ENCODE measurements at places on chromosomes 16 and 17.

- no peak for DNase-seq
Observed at GRCh38 chr17:43784628-43785101, 4.4 kb downstream of the CFAP97D1 start.

GRCh38 chr16:66563574-66564334 lies 2.5 kb upstream of the CMTM1 start:
- DNase-seq, result no peak

GRCh38 chr16:8721336-8722024 lies 47.1 kb downstream of the ABAT start:
- DNase-seq, result no peak

GRCh38 chr17:67546578-67547527 lies 169.8 kb downstream of the PITPNC1 start:
- DNase-seq, result no peak

- no peak for DNase-seq
Observed at GRCh38 chr17:61754124-61754523, 109.2 kb downstream of the BRIP1 start.

DNA sequence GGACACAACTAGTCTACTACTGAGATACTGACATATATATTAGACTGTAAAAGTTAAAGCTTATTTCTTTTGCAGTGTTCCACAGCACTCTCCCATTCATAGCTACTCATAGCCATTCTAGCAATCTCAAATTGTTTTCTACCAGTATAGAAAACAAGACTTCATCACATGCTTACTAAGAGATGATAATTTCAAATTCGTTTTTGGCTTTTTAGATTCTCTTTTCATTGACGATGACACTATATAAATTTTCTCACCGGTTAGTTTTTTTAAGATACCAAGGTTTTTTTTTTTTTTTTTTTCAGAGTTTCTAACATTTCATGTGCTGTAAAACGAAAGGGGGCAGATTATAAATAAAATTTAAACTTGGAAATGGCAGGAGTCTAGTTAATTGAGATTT lies 17.9 kb downstream of the IKZF3 start:
- DNase-seq, result no peak

DNA sequence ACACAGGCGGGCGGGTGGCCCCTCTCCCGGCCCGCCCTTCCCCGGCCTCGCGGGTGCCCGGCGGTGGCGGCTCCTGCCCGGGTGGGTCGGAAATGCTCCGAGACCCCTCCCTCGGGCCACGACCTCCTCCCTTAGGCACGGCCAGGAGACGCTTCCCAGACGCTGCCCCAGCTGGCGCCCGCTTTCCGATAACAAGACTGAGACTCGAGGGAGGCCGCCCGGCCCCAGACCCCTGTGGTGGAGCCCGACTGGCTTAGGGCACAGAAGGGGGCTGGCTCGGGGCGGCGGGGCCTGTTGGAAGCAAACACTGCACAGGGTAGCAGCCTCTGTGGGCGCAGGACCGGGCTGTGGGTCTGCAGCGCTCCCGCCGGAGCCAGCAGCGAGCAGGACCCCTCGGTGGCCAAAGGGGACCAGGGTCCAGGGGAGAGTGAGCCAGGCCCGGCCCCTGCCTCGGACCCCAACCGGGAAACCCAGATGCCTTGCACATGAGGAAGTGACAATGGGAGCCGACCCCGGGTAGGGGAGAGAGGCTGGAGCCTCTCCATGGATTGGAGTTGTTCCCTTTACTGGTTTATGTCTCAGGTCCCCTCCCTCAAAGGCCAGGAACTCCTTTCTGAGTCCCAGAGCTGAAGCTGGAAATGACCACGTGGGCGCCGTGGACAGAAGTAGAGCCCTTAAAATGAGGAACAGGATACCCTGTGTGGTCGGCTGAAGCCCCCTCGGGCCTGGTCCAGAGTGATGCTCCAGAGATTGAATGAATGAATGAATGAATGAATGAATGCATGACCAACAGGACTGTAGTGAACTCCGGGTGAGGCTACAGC lies 19.8 kb upstream of the ADCY7 start:
- DNase-seq, result no peak

DNA sequence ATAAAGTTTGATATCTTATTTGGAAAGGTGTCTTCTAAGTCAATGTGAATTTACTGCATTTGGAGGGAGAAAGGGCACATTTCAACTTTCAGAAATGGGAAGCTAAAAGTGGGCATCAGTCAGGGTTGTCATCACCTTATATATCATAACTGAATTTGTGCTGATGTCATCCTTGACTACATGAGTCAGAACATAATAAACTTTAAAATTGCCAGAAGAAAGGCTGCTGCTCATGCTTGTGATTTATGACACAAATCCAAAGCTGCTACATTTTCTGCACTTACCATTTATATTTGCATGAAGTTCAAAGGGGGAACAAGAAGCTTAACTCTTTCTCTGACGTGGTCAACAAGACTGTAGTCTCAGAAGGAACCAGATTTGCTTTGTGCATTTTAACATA lies 196.6 kb downstream of the UTP18 start:
- DNase-seq, result no peak

- DNase-seq, result no peak
Observed at GRCh38 chr16:53904533-53904932, 200.6 kb downstream of the FTO start.

GRCh38 chr17:13953841-13954240 lies 115.5 kb upstream of the COX10 start:
- DNase-seq, result no peak

- DNase-seq, result no peak
Observed at GRCh38 chr16:7440886-7441400, 108.3 kb downstream of the RBFOX1 start.

DNA sequence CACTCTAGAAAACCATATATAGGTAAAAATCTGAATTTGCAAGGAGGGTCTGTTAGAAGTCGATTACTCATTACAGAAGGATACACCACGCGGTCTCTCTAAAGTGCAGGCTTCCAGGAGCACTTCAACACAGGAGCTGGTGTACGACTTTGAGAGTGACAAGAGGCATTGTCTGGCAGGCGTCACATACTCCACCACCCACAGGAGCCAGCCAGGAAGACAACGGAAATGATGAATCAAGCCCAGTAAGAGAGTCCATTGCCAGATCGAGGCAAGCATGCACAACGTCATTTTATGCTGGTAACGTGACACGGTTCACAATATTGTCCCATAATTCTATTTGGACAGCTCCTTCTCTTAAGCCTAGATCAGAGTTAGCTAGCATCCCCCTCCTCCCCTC lies 15.0 kb upstream of the CACNG4 start:
- DNase-seq, result no peak

DNA sequence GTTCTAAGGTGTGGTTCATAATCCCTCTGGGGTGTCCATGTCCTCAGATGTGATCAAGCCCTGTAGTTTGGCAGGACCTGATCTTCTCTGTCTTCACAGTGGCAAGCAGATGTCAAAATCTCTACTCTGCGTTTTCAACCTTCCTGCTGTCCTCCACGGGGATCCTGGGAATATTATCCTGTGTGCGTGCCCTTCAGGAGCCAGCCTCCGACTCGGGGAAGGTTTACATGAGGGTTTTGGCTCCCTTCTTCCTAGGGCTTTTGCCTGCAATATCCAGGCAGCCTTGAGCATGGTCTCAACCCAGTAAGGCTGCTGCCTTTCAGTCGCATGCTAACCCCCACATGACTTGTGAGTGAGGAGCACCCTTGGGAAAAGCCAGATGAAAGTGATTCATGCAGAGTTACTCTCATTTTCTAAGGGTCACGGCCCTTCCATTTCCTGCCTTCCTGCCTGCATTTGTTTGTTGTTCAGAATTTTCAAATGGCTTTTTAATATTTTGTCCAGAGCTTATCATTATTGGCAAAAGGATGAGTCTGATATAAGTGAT lies 202.2 kb upstream of the CHMP6 start:
- DNase-seq, result no peak

DNA sequence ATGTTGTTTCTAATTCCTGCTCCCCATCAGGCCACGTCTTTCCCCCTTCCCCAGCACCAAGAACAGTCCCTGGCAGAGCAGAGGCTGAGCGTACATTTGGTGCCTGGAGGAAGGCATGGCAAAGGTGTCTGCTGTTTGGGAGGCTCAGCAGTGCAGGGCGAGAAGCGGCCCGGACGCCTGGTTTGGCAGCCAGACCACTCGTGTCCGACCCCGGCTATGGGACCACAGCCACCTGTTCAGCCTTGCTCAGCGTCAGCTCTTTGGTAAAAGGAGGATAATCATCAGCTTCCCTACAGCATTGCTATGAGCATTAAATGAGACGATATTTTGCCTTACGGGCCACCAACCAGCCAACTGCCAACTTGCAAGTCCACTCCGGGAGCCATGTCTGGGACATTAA lies 106.7 kb upstream of the CREBBP start:
- no peak for DNase-seq

Measured in natural killer cell (primary cell).